ENCODE measurements at places on chromosomes 11 and 22.

DNA sequence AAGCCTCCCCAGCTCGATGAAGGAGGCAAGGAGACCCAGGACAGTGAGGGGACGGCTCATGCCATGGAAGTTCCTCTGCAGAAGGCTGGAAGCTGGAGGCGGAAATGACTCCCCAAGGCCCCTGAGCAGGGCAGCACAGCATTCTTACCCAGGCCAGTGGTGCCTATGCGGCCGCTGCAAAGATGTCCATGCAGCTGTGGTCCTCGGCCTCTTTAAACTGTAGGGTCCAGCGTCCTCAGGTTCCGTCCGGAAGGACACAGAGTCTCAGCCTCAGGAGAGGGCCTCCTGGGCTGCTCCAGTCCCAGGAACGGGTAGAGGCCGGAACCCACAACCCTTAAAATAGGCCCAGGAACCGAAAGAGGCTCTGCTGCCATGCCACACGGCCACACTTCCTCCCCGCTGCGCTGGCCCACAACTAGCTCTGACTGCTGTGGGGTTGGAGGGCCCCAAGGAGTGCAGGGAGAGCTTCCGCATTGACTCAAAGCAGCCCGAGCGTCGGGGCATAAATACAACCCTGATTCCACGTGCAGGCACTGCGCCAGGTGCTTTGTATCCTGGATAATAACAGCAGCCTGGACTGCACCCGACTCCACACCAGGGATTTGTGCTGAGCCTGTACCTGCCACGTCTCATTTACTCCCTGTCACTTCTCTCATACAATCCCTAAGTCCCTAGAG, 5.5 kb downstream of the KIAA0930 start:
- DNase-seq = no peak

DNA sequence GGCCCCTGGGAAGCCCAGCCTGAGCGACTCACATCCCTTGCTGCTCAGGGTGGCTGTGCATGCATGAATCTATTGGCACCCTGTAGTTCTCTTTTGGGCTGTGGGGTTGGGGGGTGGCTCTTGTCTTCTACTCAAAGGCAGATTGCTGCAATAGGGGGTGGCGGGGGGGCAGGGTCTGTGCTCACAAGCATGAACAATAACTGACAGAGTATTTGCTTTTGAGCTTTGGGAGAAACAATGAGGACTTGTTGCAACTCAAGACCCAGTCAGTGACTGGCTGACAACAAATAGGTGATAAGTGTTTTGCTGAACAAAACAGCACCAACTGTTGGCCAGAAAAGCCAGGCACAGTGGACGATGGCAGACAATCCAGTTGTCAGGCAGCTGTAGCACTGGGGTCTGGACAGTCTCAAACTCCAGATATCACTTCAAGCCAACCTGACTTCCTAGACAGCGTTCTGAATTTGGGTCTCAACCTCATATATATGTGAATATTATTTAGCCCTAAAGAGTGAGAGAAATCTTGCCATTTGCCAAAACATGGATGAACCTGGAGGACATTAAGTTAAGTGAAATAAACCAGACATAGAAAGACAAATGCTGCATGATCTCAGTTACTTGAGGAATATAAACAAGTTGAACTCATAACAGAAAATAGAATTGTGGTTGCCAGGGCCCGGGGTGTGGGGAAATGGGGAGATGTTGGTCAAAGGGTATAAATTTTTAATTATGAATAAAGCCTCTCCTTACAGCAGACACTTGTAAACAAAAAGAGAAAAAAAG, 61.7 kb downstream of the ME3 start:
- DNase-seq = no peak

GRCh38 chr11:62513626-62514025, 33.0 kb downstream of the AHNAK start:
- DNase-seq = no peak

- DNase-seq = no peak
Measured at GRCh38 chr11:76672431-76673175, 2.1 kb upstream of the LRRC32 start.

DNA sequence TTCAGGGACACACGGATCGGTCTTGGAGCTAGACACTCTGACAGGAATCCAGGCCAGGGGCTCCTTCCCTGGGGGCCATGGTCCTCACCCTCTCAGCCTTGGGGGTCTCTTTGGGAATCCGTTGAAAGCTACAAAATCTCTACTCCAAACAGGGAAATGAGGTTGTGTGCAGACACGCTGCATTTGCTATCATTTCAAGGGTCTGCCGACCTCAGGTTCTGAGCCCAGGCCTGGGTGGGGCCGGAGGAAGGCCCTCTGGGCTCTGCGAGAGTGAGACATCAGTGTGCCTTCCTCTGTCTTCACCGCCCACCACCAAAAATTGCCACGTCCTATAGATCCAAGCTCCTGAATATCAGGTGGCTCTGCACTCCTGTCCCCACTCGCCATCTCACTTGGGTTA, 74.4 kb upstream of the FGF3 start:
- DNase-seq = no peak

DNA sequence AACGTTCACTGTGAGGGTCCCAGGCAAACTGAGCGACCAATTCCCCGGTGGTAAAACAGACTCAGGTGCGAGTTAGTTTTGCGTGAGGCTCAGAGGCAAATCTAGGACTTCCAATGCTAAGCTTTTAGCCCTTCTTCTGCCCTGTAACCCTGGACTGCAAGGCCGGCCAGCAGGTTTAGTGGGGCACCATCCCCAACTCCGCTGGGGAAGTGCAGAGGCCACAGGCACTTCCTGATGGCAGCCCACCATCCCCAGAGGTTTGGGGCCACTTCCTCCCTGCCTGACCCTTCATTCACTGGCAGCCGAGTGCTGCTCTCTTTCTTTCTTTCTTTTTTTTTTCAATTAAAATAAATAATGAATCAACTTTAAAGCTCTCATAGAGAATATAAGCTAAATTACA, 124.6 kb upstream of the B3GAT1 start:
- no peak for DNase-seq

DNA sequence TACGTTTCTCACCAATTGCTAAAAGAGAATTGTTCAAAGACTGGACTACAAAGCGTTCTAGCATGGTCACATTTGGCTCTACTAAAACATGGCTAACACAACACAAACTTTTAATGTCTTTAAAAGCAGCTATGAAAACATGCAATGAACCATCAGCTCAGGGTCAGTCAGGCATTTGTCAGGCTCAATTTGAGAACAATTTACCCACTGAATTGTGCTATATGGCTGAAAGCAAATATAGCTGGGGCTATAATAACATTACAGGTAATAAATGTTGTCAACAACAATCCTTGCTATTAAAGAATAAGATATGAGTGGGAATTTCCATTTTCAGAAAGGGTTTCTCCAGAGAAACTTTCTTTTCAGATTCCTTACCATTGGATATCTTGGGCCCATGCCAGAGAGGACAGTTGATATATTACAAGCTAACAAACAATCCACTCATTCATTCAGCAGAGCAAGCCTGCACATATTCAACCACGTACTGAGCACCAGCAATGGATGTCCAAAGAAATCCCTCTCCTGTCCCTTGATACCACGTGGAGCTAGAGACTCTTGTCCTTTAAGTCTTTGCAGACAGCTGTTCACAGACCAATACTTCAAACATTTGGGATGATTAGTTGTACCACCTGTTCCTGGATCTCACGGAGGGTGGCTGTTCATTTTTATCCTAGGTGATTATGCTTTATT, 82.5 kb upstream of the DDI1 start:
- no peak for DNase-seq

DNA sequence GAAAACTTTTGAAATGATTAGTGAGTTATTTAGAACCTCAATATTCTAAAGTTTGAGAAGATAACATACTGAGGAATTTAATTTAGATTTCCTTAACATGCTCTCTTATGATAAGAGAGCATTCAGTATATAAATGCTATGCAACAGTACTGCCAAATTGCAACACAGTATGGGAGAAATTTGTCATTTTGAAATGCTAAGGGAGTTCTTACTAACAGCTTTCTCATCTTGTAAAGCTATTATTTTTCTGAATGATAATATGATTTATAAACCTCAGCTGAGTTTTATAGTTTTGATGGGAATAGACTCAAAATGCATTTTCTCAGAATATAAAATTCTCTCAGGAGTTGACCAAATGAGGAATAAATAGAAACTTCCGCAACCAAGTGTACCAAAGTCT, 108.4 kb downstream of the SPON1 start:
- DNase-seq = no peak

- no peak for DNase-seq
Measured at GRCh38 chr11:1948389-1948788, 1.3 kb downstream of the MRPL23 start.

GRCh38 chr22:22812031-22812905, 75.3 kb upstream of the IGLL5 start:
- no peak for DNase-seq

DNA sequence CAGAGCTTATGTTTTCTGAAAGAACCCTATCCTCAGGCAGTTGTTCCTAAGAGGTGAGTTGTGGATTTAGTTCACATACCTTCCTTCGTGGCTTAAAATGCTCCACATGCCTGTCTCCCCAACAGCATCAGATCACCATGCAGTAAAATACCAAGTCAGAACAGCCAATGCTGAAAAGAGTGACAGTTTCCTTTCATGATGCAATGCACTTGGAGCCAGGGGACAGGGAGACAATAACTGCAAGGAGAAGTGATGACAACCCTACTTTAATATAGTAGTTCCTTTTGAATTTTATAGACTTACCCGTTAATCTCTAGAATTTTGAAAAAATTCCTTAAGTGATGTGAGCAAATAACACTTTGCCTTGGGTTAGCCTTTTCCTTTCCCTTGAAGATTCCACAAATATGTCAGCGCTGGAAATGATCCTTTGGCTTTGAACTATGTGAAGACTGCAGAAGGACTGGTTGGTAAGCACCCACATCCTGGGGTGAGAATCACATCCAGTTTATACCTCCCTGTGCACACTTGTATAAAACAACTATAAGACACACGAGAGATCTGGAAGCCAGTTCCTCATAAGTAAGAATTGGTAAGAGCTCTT, 71.2 kb downstream of the PIWIL4 start:
- DNase-seq = no peak

- no peak for DNase-seq
Measured at GRCh38 chr22:36865346-36865745, 4.5 kb downstream of the NCF4 start.

- peak; percentile 62 for DNase-seq
Measured at GRCh38 chr22:30694171-30694639, 469 bp upstream of the OSBP2 start.
